ENCODE measurements at places on chromosomes 1 and 21.

- peak; percentile 16 for DNase-seq
Observed at GRCh38 chr1:228099331-228099732, 3.8 kb downstream of the C1orf35 start.

DNA sequence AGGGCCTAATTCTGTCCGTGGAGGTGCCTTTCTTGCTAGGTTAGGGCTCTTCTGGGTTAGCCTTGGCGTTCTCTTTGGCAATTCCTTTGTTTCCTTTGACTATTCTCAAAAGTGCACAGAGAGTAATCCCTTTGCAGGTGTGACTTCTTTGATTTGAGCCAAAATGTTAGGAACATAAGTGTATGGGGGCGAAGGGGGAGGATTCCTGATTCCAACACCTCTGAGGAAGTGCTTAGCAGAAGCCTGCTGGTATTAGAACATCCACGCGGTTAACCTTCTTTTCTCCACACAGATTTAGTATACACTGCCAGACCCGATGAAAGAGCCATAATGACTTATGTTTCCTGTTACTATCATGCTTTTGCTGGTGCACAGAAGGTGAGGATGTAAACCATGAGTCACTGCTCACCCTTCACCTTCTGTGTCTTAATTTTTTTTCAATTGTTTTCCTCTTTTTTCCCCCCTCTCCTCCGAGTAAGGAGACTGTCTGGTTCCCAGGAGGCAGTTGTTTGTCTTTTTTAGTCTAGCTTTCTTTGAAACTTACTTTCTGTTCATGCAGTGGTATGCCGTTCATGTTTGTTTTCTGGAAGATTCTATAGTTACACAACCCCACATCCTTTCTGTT lies 48.0 kb downstream of the ACTN2 start:
- no peak for DNase-seq

GRCh38 chr1:72915581-72915980 lies 633.2 kb upstream of the NEGR1 start:
- no peak for DNase-seq

DNA sequence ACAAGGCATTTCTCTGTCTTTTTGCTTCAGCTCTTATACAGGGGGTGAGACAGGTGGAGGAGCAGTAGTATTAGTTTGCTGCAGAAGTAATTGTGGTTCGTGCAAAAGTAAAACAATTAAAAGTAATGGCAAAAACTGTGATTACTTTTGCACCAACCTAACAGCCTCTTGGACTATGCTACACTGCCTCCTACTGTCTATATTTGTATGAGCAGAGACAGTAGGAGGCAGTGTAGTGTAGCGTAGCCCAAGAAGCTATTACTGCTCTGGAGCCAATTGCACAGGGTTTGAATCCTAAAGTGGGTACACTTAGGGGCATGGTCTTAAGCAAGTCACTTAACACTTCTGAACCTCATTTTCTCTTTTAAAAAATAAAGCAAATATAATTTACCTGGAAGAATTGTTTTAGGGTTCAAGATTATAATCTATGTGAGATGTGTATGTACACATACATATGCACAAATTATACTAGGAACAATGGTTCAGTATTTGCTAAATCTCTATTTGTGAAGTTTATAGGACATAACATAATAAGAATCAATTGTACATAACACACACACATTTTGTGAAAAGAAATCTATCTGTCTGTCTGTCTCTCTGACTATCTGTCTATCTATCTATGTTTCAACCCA lies 103.8 kb downstream of the BRINP3 start:
- DNase-seq, result no peak

GRCh38 chr1:117605774-117606648 lies at the start of gene TENT5C:
Gene TENT5C (plus strand): TSS chr1:117606048. CDS start chr1:117622869, 16,821 bp downstream.
- peak; percentile 97 for DNase-seq

- no peak for DNase-seq
Observed at GRCh38 chr1:26015358-26015757, 6.2 kb upstream of the EXTL1 start.

DNA sequence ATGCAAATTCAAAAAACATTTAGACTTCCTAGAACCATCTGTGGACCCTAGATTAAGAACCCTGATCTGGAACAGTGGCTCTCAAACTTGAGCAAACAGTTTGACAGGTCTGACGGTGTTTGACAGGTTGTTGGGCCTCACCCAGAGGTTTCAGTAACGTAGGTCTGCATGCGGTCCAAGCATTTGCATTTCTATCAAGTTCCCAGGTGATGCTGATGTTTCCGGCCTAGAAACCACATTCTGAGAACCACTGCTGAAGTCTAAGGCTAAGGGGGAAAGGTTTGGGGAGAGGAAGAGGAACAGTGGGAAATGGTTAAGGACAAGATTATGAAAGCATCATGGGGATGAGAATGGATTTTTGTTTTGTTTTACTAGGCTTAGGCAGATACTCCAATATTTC lies 48.6 kb downstream of the MDM4 start:
- no peak for DNase-seq

DNA sequence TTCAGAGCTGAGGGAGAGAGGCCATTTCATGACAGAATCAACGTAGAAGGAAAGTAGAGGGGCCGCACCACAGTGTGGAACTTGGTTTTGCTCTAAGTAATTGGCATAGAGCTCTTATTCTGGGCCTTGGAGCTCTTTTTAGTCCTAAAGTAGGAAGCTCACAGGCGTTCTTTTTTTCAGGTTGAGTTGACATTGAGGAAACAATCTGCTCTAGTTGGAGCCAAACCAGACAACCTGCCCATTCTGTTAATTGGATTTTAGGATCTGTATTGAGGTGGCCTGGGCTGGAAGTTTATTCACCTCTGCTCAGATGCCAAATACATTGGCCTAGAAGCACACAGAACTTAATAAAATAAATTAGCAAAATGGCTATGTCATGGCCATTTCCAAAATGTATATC lies 1093.9 kb downstream of the ADGRL2 start:
- DNase-seq, result no peak

DNA sequence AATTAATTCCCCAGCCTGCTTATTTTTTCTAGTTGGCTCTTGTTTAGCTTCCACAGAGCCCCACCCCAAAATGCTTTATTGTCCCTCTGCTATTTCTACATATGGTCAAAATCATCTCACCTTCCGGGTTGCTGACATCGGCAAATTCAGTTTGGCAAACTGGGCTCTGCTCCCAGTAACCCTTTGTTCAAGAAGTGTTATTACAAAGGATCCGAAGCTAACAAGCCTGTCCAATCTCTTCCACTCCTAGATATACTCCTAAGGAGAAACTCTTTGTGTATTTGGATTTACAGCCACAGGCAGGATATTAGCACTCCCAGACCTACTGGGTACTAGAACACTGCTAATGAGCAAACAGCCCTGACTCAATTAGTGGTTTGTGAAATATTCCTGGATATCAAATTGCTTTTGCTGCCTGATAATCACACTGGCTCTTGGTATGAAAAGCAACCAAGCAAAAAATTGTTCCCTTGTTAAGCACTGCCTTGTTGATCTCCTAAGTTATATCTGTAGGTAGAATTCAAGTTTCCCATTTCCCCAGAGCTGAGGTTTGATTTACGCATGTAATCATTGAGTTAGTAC lies 4.0 kb downstream of the JUN start:
- DNase-seq, result peak; percentile 47

DNA sequence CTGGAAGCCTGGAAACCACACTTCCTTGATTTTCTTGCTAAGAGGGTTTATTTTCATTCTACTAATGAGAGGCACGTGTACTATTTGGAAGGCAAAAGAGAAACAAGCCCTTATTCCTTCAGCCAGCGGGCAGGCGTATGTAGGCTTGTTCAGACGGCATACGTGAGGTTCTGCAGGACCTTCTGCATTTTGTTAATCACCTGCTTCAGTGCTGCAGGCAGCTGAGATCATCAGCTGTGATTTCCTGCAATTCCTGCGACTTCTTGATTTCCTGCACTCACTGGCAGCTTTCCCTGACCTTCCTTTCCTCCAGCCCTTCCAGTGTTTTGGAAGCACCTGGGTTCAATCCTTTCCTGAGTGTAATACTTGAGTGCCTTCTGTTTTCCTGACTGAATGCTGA lies 43.4 kb downstream of the TSNAX start:
- DNase-seq, result no peak

DNA sequence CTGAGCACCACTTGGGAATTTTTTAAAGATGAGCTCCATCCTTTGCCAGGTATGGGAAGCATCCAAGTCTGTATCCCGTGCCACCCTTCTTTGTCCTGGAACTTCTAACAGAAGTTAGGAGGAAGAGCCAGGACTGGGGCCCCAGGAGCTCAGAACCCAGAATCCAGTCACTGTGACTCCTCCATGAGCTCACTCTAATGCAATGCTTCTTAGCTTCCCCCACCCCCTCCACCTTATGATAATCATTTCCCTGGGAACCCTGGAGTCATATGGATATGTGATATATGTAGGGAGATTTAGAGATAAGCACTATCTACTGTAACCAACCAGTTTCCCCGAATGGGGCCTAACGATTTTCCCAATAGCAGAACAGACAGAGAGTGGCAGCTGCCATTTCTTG lies 758 bp upstream of the SPRR5 start:
- DNase-seq, result no peak
